B cell (primary cell): ENCODE measurements at places on chromosomes 6 and 20.
A peak's percentile ranks its signal among the peaks of the same experiment; 100 is the strongest.

DNA sequence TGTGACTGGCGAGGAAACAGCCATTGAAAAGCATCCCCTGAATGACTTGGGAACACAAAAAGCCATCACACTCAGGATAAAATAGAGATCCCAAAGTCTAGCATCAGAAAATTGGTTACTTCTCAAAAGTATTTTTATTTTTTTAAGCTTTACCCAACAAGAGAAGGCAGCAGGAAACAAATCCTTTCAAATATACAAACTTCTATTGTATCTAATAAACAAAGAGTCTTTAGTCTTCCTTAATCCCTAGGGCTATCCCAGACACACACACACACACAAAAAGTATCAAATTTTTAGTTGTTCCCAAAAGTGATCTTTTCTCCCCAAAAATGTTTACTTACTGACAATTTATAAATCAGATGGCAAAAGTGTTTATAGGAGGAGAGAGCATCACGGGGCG lies 33.2 kb upstream of the MARCKS start:
- no peak for DNase-seq

GRCh38 chr6:72446430-72446829 lies 175.4 kb upstream of the KCNQ5 start:
- no peak for DNase-seq

GRCh38 chr6:44665683-44666082 lies 278.2 kb downstream of the CDC5L start:
- DNase-seq = no peak

GRCh38 chr6:32665661-32666060 lies 796 bp downstream of the HLA-DQB1 start:
- DNase-seq = peak; percentile 21

DNA sequence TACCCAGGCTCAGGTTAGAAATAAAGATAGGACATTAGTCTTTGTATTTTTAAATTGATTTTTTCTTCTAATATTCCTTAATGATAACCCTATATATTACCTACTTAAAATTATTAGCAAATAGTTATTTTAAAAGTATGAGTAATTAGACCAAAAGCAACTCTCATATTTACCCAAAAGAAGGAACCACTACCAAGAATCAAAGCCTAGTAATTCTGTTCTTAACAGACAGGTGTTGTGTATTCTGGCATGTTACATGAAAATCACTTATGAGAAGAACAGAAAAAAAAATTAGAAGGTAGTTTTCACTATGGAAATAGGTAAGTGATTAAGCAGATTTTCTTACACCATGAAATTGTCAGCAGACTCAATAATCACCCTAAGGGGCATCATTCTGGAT lies 105.1 kb downstream of the ATG5 start:
- DNase-seq = no peak

- DNase-seq = peak; percentile 58
Observed at GRCh38 chr6:8006208-8006607, 58.0 kb downstream of the BLOC1S5 start.

- DNase-seq = peak; percentile 66
Observed at GRCh38 chr20:48777005-48777404, 50.8 kb downstream of the PREX1 start.
